ENCODE measurements at places on chromosomes 5 and 9.

- no peak for DNase-seq
Observed at GRCh38 chr5:159780246-159780645, 136.0 kb upstream of the ADRA1B start.

DNA sequence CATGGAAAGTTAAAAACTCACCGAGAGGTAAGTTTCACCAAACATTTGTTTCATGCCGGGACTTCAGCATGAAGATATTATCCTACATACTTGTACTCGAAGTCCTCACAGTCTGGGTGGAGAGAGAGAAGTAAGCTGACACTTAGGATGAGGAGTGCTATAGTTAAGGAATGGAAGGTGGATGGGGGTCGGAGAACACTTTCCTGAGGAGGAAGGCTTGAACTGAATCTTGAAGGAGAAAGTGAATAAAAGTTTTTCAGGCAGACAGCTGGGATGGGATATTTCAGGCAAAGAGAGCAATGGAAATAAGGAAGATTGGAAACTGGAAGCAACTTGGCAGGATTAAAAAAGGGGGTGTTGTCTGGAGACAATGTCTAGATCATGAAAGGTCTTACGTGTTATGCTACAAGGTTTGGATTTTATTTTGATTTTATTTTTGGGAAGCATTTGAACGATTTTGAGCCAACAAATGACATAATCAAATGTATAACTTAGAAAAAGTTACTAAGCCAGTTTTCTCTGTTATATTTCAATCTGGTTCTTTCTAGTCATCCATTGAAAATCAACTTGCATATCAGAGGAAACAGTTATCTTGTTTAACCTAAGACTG lies 167.1 kb downstream of the PAM start:
- no peak for DNase-seq

DNA sequence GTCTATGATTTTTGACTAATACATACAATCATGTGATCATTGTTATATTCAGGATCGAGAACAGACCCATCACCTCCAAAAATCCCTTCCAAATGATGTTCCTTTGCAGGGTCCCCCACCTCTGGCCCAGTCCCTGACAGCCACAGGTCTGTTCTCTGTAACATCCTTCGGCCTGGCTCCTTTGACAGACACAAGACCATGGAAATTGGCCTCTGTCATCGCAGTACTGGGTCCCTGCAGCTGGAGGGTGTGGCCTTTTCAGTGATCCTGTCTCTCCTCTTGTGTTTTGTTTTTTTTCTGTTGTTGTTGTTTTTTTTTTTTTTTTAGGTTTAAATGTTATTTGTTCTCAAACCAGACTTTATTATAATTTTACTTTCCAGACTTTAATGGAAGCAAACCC lies 27.4 kb upstream of the ANKRD33B start:
- DNase-seq = no peak

DNA sequence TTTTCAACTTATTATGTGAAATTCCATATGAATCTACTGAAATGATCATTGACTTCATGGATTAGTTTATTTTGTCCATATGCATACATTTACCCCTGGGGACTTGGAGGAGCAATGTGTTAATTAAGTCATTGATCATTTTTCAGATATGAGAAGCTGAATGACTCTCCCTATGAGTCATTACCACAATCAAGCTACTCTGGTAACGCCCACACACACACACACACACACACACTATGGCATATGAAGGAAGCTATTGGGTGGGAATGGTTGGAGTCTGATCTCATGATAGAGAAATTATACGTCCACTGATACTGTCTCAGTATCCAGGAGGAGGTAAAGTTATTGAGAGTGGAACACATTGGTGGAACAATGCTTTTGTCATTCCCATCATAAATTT lies 528.9 kb downstream of the AGTPBP1 start:
- no peak for DNase-seq

GRCh38 chr9:122355336-122355875 lies 15.4 kb upstream of the PTGS1 start:
- no peak for DNase-seq

GRCh38 chr5:579211-579610 lies 32.9 kb upstream of the CEP72 start:
- no peak for DNase-seq
